ENCODE measurements at places on chromosomes 3 and 15.

- no peak for DNase-seq
Measured at GRCh38 chr15:91652610-91653207, 200.8 kb upstream of the SLCO3A1 start.

- peak; percentile 35 for DNase-seq
Measured at GRCh38 chr15:33201491-33202231, 7.1 kb upstream of the FMN1 start.

DNA sequence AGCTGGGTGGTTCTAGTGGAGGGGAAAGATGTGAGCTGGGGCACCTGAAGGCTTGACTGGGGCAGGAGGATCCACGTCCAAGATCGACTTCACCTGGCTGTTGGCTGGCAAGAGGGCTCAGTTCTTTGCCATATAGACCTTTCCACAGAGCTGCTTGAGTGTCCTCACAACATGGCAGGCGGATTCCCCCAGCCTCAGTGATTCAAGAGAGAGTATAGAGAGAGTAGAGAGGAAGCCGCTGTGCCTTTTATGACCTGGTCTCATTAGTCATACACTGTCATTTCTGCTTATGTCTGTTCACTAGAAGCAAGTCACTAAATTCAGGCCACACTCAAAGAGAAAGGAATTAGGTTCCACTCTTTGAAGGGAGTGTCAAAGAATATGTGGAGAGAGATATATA lies 101.6 kb downstream of the APBA2 start:
- DNase-seq, result no peak

DNA sequence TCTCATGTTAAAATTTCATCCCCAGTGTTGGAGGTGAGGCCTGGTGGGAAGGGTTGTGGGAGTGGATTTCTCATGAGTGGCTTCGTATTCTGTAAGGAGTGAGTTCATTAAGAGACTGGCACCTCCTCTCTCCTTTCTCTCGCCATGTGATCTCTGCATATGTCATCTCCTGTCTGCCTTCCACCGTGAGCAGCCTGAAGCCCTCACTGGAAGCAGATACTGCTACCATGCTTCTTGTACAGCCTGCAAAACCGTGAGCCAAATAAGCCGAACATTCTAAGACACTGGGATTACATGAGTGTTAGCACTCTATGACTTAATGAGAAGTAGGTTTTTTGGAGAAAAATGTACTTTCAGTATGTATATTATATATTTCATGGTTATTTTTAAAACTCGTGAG lies 6.8 kb upstream of the GABPB1 start:
- DNase-seq, result no peak

GRCh38 chr3:32000877-32001276 lies 19.3 kb downstream of the ZNF860 start:
- DNase-seq, result no peak

DNA sequence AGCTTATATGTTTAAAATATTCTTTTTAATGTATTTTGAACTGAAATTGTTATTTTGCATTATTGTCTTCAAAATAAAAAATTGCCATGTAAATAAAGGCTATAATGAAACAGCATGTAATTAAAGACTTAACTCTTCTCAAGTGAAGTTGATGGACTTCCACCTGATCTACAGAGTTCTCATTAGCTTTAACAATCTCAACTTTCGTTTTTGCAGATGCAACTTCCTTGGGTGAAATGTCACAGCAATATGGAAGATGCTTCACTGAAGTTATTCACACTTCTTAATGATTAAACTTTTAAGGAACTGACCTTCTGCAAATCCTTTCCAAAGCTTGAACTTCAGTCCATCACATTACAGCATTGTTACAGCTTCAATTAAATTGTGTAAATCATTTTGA lies 63.6 kb downstream of the OSTN start:
- DNase-seq, result no peak

DNA sequence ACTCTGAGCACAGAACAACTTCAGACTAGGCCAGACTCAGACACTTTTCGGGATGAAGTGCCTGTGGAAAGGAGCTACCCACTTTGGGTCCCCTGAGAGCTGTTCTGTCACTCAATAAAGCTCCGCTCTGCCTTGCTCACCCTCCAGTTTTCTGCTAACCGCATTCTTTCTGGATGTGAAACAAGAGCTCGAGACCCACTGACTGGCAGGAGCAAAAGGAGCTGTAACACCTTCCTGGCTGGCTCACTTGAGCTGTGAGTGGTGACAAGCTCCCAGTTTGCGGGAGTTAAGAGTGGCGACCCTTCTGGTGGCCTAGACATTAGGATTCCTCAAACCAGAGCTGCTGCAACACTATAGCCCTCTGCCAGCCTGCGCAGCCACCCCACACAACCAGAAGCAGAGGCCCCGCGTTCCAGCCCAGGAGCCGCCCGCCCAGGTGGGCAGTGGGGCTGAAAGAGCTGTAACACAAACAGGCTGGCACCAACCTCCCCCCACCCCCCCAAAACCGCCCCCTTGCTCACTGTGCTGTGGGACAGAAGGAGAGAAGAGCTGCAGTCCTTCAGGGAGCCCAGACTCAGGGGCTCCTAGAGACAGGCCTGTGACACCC lies 1178.1 kb upstream of the GBE1 start:
- DNase-seq, result no peak

DNA sequence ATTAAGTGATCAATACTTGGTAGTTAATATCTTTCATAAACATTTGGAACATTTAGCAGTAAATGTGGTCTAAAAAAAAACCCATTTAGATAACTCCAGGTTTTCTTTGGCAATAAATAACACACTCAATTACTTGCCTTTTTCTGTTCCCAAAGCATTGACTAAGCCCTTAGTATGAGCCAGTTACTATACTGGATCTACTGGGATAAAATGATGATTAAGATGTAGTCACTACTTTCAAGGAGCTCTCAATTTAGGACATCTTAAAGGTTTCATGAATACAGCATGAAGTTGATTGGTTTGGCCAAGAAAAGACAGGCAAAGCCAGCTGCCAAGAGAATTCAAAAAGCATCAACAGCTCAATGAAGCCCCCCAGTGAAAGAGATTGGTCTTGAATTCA lies 250.9 kb downstream of the EPHA3 start:
- DNase-seq, result no peak

- DNase-seq, result no peak
Measured at GRCh38 chr3:169310184-169310939, 353.1 kb downstream of the MECOM start.

DNA sequence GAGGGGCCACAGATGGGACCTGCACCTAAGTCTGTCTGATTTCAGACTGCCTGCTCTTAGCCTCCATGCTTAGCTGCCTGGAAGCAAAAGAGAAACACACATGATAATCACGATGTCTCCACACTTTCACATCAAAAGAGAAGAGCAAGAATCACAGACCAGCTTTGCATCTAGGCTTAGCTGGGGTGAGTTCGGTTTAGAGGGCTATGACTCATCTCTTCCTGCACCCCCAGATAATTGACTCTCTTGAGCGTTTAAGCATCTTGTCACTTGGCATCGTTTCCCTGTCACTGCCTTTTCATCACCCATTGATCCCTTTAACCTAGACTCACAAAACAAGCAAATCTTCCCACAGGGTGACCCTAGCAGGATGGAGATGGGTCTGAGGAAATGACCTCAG lies 124.0 kb downstream of the NTRK3 start:
- no peak for DNase-seq

- no peak for DNase-seq
Measured at GRCh38 chr15:33975022-33975565, 6.8 kb downstream of the CHRM5 start.

GRCh38 chr3:154616298-154616697 lies 186.3 kb upstream of the GPR149 start:
- DNase-seq, result no peak
